ENCODE measurements at places on chromosomes 4 and X.

DNA sequence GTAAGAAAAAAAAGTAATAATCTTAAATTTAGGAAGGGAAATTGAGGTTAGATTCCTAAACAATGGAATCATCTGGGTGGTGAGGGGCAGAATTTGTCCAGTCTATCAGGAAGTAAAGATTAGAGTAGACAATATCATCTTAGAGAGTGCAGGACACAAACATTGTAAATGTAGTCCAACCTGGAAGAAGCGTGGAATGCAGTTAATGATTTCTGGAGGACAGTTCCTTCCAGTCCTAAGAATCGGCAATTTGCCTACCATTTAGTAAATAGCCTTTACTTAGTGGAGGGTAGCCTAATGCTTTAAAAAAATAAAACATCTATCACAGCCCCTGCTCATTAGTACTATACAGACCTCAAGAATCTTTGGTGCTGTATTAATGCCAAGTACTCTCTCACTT, 147.5 kb upstream of the TTC29 start:
- DNase-seq = no peak

GRCh38 chrX:57918750-57919436, 8.6 kb upstream of the ZXDA start:
- no peak for DNase-seq

GRCh38 chr4:116016201-116016600, 902.8 kb upstream of the NDST4 start:
- no peak for DNase-seq

DNA sequence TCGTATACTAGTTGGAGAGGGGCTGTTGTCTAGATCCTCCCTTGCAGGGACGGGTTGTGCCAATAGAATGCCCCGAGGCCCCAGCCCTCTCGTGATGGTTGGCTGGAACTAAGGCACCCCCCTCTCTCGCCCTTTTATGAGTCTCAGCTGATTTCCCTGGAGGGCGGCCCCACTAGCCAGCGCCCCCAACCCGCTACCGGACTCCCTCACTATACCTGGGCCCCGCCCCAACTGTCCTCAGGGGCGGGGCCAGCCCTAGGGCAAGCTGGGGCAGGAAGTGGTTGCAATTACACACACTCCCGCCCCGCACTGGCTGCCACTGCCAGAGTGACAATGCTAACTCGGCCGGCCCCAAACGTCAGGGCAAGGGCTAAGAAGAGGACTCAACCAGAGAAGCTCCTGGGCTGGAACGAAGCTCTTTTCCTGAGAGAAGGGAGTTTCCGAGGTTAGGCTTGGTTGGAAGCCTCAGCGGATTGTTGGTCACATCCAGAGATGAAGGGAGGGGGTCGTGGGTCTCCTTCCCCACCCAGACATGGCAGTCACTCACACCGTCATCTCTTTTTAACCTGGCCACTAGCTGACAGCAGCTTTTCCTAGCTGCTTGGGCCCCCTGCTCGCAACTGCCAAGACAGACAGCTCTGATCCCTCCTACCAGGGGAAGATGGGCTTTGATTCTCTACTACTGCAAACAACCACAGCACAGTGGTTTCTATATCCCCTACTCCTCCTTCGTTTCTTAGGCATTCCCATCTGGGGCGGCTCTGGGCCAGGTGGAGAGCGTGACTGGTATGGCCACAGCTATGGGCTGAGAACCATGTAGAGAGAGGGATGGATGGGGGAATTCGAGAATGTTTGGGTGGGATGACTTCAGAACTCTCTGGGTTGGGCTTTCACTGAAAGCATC, 21.0 kb upstream of the BCORL1 start:
- peak; percentile 56 for DNase-seq

GRCh38 chrX:154603438-154604430, 15.3 kb downstream of the CTAG1B start:
- DNase-seq = no peak

DNA sequence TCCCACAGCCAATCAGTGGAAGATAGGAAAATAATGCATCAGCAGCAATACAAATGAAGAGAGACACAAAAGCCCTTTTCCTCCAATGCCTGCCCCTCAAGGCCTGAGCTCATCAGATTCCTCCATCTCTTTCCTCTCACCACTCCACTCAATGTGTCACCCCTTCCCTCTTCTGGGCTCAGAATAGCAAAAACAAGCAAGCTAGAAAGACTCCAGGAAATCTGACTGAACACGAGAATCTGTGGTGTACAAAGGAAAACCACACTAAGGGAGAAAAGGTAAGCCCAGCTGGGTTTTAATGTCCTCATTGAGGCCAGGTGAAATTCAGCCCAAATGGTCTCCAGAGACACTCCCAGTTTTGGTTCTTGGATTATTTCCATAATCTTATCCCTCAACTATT, 46.3 kb downstream of the ARHGEF9 start:
- DNase-seq = no peak

DNA sequence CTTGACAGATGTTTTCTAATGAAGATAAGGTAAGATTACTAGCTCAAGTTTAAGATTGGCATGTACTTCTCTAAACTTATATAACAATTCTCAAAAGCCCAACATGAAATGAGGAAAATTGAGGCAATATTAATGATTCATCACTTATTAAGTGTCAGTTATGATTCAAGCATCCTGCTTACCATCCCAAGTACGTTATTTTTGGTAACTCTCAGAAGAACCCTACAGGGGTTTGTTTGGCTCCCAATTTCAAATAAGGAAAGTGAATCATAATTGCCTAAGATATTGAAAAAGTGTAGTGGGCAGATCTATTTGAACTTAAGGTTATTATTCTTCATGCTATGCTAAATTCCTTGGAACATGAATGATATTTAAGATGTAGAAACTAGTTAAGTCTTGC, 387.9 kb upstream of the TENM3 start:
- DNase-seq = no peak

GRCh38 chrX:13938051-13938828, 91.5 kb downstream of the GEMIN8 start:
- no peak for DNase-seq

DNA sequence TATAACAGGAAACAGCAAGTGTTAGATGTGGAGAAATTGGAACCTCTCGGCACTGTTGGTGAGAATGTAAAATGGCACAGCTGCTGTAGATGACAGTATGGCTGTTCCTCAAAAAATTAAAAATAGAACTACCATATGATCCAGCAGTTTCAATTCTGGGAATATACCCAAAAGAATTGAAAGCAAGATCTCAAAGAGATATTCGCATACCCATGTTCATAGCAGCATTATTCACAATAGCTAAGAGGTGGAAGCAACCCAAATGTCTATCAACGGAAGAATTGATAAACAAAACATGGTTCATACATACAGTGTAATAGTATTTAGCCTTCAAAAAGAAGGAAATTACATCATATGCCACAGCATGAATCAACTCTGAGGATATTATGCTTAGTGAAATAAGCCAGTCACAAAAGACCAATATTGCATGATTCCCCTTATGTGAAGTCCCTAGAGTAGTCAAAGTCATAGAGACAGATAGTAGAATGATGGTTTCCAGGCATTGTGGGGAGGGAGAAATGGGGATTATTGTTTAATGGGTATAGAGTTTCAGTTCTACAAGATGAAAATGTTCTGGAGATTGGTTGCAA, 467.7 kb downstream of the IDS start:
- DNase-seq = no peak

DNA sequence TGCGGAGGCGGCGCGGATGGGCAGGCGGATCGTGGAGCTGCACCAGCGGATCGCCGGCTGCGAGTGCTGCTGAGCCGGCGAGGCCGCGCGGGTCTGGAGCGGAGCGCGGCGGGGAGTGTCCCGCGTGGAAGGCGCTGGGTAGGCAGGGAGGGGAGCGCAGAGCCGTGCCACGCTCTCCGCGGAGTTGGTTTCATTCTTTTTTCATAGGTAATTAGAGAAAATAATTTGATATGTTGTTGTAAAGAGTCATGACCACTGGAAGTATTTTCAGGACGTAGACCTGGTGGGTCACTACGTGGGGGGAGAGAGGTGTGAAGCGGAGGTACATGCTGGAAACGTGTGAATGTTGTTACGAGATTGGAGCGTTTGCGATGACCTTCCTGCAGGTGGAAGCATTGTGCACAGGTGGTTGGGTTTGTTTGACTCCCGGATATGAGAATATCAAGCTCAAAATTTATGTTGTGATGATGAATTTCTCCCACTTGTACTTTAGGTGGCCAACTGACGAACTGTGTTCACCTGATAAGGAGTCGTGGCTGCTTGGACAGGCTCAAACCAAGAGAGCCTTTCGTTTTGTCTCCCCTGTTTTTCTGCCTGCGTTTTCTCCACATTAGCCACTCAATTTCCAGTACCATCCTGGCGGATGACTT, 19.1 kb upstream of the S100P start:
- DNase-seq = peak; percentile 55

DNA sequence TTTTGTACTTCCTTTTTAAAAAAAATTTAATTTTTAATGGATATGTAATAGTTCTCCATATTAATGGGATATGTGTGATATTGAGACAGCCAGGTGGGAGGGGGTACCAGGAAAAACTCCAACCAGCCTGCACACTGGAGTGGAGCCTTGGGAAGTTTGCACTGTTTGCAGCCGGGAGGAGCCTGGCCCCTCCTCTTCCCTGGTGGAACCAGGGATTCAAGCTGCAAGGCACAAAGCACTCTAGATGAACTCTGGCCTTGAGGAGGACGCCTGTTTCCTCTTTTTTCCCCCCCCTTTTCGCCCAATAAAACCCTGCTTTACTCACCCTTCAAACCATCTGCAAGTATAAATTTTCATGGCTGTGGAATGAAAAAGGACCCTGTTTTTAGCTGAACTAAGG, 48.2 kb upstream of the GC start:
- no peak for DNase-seq

DNA sequence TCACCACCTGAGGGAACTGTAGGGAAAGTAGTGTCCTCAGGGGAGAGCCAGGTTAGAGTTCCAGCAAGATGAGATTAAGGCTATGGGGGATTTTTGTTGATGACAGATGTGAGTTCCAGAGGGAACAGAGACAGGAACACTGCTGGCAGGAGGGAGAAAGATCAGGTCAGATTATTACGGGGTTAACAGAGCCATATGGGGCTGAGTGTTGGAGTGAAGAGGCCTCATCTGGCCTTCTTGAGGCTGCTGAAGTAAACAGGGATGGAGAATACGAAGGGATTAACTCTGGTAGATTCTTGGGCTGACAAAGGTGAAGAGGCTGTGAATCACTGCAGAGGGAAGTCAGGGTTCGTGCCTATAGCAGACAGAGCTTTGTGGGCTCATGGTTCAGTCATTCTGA, 47.9 kb upstream of the POU4F2 start:
- no peak for DNase-seq

DNA sequence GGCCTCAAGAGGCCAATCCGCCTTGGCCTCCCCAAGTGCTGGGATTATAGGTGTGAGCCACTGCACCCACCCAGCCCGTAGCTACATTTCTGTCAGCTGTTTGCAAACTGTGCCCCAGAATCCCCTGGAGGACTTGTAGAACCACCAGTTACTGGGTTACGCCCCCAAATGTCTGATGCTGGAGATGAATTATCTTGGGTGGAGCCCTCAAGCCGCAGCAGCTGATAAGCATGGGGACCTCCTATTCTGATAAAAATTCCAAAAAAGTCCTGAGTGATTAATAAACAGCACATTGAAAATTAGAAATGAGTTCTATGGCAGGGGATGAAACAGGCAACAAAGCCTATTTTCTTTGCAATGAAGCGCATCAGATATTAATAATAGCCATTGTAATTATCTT, 105.0 kb downstream of the PTTG2 start:
- DNase-seq = no peak

DNA sequence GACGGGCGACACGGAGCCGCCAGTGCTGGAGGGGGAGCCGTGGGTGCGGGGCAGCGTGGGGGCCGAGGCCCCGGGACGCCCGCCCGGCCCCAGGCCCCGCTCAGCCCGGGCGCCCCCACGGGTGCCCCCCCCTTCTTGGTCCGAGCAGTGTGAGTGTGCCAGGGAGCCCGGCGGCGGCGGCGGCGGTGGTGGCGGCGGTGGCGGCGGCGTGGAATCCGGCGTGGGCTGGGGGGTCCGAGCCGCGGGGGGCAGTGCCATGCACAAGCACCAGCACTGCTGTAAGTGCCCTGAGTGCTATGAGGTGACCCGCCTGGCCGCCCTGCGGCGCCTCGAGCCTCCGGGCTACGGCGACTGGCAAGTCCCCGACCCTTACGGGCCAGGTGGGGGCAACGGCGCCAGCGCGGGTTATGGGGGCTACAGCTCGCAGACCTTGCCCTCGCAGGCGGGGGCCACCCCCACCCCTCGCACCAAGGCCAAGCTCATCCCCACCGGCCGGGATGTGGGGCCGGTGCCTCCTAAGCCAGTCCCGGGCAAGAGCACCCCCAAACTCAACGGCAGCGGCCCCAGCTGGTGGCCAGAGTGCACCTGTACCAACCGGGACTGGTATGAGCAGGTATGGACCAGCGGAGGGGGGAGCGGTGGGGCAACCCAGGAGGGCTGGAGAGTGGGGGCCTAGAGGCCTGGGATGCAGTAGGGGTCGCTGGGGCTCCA, 466 bp downstream of the DLG3 start:
- no peak for DNase-seq

DNA sequence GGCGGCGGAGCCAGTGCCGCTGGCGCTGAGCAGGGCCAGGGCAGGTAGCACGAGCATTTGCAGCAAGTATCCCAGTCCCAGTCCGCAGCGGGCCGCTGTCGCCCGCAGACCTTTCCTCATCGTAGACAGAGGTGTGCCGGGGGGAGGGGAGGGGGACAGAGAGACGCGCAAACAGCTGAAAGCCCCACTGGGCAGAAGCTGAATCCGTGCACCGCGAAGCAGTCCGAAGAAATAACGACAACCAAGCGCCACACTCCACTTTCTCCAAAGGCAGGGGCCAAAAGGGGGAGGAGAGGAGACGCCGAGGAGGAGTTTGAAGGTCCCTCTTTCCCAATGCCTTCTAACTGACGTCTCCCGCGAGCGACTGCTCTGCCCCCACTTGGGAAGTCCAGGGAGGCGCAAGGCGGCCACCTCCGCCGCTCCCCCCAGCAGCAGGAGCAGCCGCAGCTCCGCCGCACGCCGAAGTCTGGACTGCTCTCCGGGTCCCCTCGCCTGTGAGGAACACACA, at the start of gene UNC5C:
UNC5C (minus strand) TSS at position 236 of the 508 bp plus-strand sequence.
- no peak for DNase-seq

GRCh38 chr4:147059064-147059731, 113.5 kb upstream of the TTC29 start:
- no peak for DNase-seq

GRCh38 chr4:128060121-128060698, 902 bp upstream of the LARP1B start:
- DNase-seq = no peak

DNA sequence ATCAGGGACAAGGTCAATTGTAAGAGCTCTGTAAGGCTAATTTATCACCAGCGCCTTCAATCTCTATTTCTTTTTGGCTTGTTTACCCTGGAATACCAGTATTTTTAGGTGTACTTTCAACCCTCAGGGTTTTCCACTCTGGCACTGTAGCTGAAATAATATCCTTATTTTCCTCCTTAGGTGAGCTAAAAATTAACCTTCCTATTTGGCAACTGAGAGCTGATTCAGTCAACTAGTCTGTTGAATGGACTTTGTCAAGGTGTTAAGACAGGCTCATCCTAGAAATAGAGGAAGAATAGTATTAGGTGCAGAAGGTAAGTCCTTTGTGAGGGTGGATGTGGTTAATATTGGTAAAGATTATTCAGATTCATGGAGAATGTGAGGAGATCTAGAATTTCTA, 101.3 kb upstream of the BANK1 start:
- no peak for DNase-seq
